ENCODE measurements at places on chromosomes 13 and 19.

GRCh38 chr13:51643882-51644281 lies 59.6 kb downstream of the WDFY2 start:
- no peak for DNase-seq

- peak; percentile 91 for DNase-seq
Measured at GRCh38 chr13:110914331-110915056, 375 bp downstream of the ANKRD10 start.

DNA sequence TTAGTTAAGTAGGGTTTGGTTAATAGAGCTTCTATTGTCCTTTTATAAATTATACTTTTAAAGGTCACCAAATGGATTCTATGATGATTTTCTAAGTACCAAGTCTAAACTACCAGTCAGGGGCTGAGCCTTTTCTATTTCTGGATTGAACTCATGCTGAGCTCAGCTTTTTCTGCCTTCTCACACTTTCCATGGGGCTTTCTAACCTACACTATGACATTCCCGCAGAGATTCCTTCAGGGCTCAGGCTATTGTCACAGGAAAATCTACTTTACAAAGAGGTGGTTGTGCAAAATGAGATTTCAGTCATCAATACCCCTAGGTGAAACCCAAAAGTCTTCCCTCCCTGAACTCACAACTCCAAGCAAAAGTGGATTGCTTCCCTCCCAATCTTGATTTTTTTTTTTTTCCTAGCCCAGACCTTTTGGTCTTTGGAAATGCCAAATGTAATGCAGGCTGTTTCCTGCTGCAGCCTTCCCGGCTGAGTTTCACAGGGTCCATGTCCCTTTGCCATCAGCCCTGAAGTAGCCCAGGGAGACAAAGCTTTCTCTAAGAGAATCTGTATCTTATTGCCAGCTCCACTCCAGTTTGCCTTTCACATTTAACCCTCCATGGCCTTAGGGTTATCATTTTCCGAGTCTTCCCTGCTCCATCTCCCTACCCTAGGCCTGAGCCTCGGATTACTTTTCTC lies 13.6 kb downstream of the C13orf42 start:
- DNase-seq: no peak

- no peak for DNase-seq
Measured at GRCh38 chr13:29704648-29705047, 109.2 kb upstream of the SLC7A1 start.

Measured in NCI-H82 (cell line).